ENCODE measurements at places on chromosomes 3 and 15.

DNA sequence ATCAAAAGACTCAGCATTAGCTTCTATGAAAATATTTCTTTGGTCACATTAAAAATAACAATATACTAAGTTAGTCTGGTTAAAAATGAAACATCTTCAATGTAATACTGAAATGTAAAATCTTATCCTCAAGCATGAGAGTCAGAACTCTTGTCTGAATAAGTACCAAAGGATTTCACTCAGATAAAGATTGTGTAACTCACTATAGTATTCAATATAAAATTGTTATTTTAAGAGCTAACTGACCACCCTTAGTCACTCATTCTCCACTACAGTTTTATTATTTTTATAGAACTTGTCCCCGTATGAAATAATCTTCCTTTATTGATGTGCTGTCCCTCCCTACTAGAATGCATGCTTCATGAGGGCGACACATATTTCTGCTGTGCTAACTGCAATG is 426.3 kb downstream of the MECOM start:
- no peak for DNase-seq

DNA sequence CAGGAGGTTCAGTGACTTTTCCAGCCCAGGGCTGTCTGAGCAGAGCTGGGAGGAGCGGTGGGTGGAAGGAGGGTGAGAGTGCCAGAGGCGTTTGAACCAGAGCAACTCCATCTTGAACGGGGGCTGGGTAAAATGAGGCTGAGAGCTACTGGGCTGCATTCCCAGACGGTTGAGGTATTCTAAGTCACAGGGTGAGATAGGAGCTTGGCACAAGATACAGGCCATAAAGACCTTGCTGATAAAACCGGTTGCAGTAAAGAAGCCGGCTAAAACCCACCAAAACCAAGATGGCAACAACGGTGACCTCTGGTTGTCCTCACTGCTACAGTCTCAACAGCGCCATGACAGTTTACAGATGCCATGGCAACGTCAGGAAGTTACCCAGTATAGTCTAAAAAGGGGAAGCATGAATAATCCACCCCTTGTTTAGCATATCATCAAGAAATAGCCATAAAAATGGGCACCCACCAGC is 60.2 kb downstream of the ABTB1 start:
- DNase-seq = peak; percentile 11

GRCh38 chr3:55631766-55632331 is 144.7 kb upstream of the WNT5A start:
- no peak for DNase-seq

- no peak for DNase-seq
Measured at GRCh38 chr3:99635348-99635747, 3.0 kb upstream of the COL8A1 start.

GRCh38 chr3:160648701-160649100 is 28.3 kb upstream of the ARL14 start:
- DNase-seq = no peak

DNA sequence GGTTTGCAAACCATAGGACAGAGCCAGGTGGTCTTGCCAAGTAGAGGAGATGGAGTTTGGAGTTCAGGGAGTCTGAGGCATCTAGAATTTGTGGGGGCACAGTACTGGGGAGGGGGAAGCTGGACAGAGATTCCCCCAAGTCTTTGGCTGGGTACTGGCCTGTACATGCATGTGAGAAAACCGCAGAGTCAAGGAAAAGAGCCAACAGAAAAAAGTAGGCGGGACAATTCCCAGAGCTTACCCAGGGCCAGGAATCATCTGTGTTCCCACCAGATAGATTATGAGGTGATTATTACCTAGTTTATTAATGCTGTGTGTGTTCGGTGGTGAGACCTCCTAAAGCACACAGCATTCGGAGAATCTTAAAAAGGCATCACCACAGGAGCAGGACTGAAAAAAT is 11.3 kb downstream of the LYSMD4 start:
- no peak for DNase-seq

- no peak for DNase-seq
Measured at GRCh38 chr3:134277066-134277660, 26.5 kb upstream of the RYK start.

GRCh38 chr3:99430348-99431134 is 207.9 kb upstream of the COL8A1 start:
- no peak for DNase-seq

- DNase-seq = peak; percentile 12
Measured at GRCh38 chr3:43632269-43632733, 10.5 kb upstream of the ANO10 start.

GRCh38 chr15:93954985-93955571 is 276.3 kb upstream of the MCTP2 start:
- DNase-seq = no peak

- DNase-seq = no peak
Measured at GRCh38 chr15:33738941-33739664, 229.2 kb upstream of the CHRM5 start.

- DNase-seq = no peak
Measured at GRCh38 chr3:69504232-69504631, 118.3 kb upstream of the FRMD4B start.

GRCh38 chr3:37806505-37807200 is 55.0 kb upstream of the CTDSPL start:
- no peak for DNase-seq

- DNase-seq = no peak
Measured at GRCh38 chr3:128372281-128372680, 94.4 kb downstream of the DNAJB8 start.

GRCh38 chr15:76376816-76377215 is 40.2 kb downstream of the ISL2 start:
- DNase-seq = no peak

- DNase-seq = no peak
Measured at GRCh38 chr3:179224584-179224983, 26.3 kb downstream of the KCNMB3 start.

GRCh38 chr3:194369522-194370279 is at the start of gene LRRC15:
LRRC15 (minus strand) TSS chr3:194369743; CDS start chr3:194361043, 8,700 bp downstream.
- DNase-seq = no peak

Measured in Kasumi-1 (cell line).